Erythroblast (primary cell): ENCODE measurements at places on chromosomes 3 and 15.

DNA sequence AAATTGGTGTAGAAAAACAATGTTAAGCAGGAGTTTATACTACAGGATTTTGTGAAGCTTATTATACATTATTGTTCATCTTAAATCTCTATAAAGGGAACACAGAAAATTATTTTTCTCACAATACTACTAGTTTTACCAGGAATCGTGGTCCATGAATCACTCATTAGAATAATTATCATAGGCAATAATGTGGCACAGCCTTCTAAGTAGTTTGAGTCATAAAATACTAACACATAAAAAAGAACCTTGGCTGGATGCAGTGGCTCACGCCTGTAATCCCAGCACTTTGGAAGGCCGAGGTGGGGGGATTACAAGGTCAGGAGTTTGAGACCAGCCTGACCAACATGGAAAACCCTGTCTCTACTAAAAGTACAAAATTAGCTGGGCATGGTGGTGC lies 393.1 kb upstream of the ZNF717 start:
- no peak for DNase-seq

GRCh38 chr3:171183042-171183441 lies 156.5 kb upstream of the SLC2A2 start:
- DNase-seq: peak; percentile 76

GRCh38 chr15:85600001-85600400 lies 194.7 kb downstream of the KLHL25 start:
- DNase-seq: no peak

DNA sequence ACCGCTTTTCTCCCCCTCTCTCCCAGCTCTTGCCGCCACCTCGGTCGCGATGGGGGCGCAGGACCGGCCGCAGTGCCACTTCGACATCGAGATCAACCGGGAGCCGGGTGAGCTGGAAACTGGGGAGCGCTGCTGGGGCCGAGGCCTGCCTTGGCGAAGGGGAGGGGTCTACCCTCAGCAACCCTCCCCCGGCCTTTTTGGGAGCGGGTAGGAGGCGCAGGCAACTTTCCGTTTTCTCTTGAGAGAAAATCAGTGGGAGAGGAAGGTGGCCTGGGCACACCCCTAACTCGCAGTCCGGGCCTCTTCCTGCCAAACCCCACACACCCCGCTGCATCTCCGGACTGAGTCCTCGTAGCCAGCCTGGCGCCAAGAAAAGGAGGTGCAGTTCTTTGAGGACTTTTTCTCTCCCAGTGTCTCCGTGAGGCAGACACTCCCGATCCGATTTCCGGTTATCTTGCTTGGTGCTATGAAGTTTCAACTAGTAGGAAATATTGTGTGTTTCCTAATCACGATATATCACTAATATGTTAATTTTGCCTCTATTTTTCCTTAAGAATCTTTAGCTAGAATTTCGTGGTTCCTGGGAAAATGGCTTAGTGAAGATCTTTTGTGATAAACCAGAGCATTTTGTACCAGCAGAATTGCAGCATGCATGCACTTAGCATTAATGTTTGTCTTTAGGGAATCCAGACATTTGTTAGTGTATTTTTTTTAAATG lies 631 bp downstream of the NKTR start:
- peak; percentile 81 for DNase-seq

DNA sequence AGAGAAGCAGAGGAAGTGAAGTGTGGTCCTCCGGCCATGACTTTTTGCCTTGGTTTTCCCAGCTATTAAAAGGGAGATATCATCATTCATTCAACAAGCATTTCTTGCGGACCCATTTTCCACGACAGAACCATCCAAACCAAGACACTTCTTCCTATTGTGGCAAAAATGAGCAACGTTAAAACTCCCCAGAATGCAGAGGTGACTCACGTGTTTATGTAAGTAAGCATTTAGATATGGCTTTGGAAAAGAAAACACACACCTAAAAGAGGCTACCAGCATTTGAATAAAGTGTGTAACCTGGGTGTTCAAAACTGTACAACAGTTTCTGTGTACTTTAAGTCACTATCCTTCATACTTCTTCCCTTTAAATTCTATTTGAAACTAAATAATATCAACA lies 181.3 kb downstream of the RORA start:
- no peak for DNase-seq

DNA sequence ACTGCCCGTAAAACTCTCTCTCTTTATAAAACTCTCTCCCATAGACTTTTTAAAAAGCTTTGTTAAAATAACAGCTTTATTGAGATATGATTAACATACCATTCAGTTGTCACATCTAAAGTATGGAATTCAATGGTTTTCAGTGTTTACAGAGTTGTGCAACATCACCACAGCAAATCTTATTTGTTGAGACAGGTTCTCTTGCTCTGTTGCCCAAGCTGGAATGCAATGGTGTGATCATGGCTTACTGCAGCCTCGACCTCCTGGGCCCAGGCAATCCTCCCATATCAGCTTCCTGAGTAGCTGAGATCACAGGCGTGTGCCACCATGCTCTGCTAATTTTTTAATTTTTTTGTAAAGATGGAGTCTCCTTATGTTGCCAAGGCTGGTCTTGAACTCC lies 35.9 kb upstream of the TRAK1 start:
- DNase-seq: no peak

DNA sequence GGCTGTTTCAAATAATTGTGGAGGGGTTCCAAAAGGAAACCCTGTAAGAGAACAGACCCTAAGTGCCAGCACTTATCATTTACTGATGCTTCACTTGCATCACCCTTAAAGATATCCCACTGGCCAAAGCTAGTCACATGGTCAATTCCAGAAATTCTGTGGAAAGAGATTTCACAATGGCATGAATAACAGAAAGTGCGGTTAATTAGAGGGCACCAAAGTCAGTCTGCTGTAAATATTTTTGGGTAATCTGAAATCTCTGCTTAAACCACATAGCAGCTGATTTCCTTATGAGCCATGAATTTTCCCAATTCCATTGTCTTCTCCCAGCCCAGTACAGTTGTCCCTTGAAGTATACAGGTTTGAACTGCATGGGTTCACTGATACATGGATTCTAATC lies 346.1 kb downstream of the SI start:
- no peak for DNase-seq

- peak; percentile 4 for DNase-seq
Observed at GRCh38 chr3:101643861-101644613, 32.9 kb downstream of the ZBTB11 start.

DNA sequence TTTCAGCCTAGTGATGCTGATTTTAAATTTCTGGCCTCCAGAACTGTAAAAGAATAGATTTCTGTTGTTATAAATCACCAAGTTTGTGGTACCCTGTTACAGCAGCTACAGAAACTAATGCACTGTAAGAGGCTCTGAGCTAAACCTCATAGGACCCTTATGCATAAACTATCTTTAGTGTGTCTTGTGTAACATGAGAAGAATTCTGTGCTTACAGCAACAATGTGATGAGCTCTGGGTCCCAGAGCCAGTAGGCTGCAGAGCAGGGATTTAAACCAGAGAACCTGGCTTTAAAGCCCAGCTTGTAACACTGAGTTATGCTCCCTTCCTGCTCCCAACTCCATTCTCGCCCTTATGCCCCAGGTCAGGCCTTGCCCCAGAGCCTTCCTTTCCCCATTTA lies 113.1 kb downstream of the THSD4 start:
- no peak for DNase-seq

DNA sequence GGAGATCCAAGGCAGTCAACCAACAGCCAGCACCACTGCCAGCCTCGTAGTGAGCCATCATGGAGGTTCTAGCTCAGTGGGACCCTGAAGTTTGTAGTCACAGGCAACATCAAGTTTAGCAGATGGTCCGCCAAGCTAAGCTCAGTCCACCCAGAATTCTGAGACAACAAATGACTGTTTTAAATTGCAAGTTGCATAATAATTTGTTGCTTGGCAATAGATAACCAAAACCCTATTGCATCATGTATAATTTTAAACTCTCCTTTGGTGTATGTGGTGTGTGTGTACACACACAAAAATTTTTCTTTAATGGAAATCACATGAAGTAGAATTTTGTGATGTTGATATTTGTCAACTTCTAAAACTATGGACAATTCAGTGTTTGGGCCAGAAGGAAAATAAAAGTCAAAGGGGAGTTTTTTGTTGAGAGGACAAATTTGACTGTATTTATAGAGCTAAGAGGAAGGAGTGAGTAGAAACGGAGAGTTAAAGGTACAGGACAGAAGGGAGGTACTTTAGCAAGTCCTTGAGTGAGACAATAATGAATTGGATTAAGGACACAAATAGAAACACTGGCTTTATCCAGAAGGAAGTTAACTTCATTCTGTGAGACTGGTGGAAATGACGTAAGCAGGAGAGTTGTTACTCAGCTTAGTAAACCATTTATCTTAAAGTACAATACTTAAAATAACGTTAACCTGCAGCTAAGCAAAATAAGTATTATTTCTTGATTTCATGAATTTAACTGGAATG lies 83.6 kb downstream of the NCEH1 start:
- peak; percentile 41 for DNase-seq

- peak; percentile 54 for DNase-seq
Observed at GRCh38 chr3:51706788-51707731, at the start of gene GRM2. Gene GRM2 (plus strand): TSS chr3:51707068. CDS start chr3:51708984, 1,916 bp downstream.
